Activated CD4-positive, alpha-beta T cell treated with anti-CD3 and anti-CD28 coated beads for 36 hours (primary cell): ENCODE measurements at places on chromosomes 12 and 14. TPM values are rescaled to one million over a fixed set of nuclear protein-coding genes. Genes with fewer than 3 reads are reported as not detected.

CPNE6 gene
- total RNA-seq, result not detected

SERPINA9 gene
- total RNA-seq, result not detected

L3HYPDH gene
- total RNA-seq, result 11.8 TPM

C12orf43 gene
- total RNA-seq, result 22.8 TPM

SCNN1A gene
- 0.05 TPM for total RNA-seq

GRCh38 chr12:105280966-105281693 is 45.2 kb upstream of the APPL2 start:
- DNase-seq, result no peak

DNA sequence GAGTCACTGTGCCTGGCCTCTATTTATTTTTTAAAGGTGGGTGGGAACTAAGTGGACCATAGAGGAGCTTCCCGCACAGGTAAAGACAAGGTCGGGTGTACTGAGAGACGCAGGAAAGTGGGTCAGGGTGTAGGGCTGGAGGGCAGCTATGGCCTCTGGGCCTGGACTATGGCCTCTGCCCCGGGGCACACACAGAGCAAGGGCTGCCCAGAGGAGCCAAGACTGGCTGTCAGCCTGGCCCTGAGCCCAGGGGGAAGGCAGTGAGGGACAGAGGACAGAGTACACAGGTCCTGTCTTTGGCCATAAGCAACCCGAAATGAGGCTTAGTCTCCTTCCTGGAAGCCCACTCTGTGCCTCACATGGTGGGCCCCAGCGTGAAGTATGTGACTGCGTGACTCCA is 102.1 kb upstream of the PRB2 start:
- DNase-seq, result no peak

DNA sequence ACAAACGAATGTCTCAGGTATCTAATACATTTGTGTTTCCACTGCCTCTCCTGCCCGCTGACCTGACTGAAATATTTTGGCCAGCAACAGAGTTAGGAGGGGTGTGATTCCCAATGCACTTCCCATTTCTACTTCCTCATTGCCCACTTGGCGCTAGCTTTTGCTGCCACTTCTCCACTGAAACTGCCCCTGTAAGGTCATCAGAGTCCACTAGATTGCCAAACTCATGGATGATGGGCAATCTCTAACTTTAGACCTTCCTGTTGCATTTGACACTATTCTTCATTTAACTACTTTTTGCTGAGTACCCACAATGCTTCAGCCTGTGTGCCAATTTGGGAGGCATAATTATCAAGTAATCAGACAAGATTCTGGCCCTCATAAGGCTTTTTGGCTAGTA is 40.8 kb downstream of the GPR65 start:
- DNase-seq, result no peak

GRCh38 chr12:120581998-120582397 is 796 bp upstream of the POP5 start:
- peak; percentile 38 for DNase-seq

DNA sequence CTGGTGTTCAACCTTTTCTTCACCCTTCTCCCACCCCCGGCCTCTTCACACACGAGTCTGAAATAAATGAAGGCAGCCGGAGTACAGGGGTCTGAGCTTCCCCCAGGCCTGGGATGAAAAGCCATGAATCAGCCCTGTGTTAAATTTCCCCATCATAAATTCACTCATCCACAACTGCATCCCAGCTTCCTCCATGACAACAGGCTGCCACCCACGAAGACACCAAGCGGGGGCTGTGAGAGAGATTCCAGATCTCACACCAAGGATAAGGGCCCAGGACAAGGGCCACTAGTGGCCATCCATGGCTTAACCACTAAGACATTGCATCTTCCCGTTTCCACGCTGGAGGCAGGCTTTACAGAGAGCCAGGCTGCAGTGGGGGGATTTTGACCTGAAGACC is 93.9 kb upstream of the NCOR2 start:
- no peak for DNase-seq

DNA sequence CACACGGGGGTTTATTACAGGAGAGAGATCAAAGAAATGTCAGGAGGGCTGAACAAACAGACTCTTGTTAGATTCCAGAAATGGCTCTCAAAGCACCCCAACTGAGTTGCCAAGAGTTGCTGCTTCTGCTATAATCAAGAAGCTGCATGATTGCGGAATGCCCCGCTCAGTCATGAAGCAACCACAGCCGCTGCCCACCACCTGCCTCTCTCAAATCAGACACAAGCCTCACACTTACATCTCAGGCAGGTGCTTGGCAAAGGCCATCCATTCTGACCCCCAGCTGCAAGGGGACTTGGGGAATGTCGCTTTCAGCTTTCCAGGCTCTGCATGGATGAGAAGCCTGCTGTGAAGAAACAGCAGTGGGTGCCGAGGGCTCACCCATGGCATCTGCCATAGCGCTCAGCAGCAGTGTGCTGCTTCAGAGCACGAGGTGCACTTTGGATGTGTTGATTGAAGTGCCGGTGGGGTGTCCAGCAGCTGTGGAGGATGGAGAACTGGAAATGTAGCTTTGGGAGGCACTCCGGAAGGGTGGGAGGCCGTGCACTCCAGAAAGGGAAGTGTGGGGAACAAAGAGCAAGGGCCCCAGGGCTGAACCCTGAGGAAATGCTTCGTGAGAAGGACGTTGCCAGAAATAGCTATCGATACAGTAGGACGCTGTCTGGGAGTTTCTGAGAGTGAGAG is 37.7 kb downstream of the LRRC74A start:
- DNase-seq, result peak; percentile 29

DNA sequence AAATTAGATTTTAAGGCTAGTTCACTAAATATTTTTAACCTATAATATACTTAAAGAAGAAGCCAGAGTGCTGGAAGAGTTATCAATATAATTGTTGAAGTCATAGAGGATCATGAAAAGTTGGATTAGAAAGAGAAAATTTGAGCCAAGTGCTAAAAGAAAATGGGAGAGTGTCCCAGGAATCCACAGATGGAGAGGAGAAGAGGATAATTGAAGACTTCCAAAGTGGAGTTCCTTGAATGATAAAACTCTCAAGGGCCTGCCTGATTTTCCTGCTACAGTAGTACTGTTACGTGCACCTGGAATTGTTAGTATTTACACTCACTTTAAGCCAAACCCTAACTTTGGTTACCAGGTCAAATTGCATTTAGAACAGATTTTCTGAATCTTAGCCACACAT is 113.2 kb downstream of the MSRB3 start:
- no peak for DNase-seq

- no peak for DNase-seq
Measured at GRCh38 chr12:54975272-54975671, 9.3 kb downstream of the TESPA1 start.

- DNase-seq, result no peak
Measured at GRCh38 chr14:89912667-89913211, 41.8 kb downstream of the EFCAB11 start.
